Activated naive CD4-positive, alpha-beta T cell (primary cell): ENCODE measurements at places on chromosomes 1 and 21.

GRCh38 chr1:224541901-224542630 is 74.1 kb upstream of the CNIH3 start:
- DNase-seq = no peak

DNA sequence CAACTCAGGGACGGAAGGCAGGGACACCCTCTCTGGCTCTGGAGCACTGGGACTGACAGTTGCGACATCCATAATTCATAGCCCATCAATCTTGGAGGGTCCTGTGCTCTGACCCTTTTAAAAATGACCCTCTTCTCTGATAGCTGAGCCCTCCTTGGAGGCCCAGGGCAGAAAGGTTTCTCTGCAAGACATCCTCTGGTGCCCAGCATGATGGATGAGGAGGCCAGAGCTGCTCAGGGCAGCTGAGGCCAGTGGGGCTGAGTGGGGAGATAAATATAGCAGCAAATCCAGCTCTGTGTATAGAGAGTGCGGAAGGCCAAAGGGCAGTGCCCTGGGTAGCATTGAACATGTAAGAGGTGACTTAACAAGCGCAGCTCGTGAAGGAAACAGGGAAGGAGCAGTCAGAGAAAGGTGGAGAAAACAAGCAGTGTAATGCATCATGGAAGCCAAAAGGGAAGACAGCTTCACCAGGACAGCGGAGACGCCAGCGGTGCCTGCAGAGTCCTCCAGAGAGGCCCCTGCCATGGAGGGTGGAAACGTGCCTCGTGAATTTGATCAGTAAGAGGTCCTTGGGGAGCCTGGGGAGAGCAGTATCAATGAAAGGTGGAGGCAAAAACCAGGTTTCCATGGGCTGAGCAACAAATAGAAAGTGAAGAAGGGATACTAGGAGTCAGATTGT is 50.4 kb upstream of the FMOD start:
- no peak for DNase-seq

- no peak for DNase-seq
Measured at GRCh38 chr1:100671601-100672000, 47.9 kb upstream of the VCAM1 start.

GRCh38 chr1:231240531-231240882 is 505 bp upstream of the GNPAT start:
- no peak for DNase-seq

GRCh38 chr21:46038871-46039397 is 57.4 kb downstream of the COL6A1 start:
- DNase-seq = no peak

DNA sequence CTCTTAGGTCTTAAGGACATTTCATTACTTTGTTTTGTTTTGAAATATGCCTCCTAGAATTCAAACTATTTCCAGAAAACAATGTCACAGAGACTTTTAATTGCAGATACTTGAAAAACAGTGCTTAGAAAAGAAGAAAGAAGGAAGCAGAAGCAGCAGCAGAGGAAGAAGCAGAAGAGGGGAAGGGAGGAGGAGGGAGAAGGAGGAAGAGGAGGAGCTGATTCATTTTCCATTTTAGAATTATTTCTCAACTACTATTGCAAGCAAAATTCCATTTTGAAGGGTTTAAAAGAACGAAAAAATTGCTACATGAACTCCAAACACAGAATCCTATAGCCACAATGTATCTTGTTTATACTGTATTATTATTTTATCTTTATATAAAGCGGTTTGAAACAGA is 13.9 kb downstream of the RC3H1 start:
- no peak for DNase-seq

DNA sequence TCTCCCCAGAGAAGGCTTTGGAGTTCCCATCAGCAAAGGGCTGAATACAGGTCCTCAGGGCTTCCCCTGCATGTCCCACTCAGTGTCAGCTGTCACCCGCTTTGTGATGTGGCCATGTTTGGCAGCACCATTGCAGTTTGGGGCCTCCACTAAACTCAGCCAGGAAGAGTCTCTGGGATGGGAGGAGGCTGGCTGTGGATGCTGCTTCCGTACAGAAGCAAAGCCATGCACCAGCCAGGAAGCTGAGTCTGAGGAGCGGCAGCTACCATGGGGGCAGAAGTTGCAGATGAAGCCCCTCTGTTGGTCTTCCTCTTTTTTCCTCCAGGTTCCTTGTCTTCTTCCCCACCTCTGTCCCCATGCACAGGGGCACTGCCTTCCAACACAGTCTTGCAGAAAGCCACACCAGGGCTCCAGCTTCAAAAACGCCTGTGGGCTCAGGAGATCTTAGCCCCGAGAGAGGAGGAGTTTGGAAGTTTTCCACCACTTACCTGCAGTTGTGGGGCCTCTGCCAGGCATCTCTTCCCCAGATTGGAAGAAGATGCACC is 416.8 kb downstream of the NPHP4 start:
- no peak for DNase-seq

DNA sequence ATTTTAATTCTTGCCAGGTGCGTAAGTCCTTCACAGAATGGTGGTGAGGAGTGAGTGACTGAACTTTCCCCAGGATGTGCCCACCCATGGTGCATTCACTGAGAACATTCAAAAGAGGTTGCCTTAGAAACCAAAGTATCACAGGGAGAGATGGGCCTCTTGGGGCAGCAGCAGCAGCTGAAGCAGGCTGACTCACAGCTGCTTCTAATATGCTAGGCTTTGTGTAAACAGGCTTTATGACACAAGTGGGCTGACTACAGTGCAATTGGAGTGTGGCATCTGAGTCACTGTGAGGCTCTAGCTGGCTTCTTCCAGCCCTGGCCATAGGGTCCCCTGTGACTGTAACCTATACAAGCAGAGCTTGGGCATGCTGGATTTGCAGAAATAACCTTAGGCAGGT is 12.6 kb downstream of the PIGP start:
- DNase-seq = no peak

DNA sequence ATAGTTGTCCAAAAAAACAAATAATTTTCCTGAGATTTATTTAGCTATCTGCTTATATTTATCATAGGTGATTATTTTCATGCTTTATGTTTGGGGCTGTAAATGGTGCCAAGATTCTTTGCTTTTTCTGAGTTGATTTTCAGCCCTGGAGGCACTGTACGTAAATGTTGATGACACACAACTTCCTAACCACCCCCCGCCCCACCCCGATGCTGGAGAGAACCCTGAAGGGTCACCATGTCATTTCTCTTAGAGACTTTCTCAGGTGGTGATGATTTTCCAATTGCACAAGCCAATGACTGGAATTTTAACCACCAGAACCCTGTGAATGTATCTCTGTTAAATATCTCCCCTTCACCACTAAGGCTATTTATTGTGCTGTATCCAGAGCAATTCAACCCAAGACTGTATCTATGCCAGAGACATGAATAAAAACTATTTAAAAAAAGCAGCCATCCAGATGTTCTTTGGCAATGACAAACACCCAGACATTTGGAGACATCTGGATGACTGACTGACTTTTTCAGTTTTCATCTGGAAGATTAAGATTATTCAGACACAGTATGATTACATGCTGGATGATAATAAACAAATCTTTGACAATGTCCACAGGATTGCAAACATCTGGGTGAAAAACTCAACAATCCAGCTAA is 346.0 kb downstream of the LMX1A start:
- DNase-seq = no peak

DNA sequence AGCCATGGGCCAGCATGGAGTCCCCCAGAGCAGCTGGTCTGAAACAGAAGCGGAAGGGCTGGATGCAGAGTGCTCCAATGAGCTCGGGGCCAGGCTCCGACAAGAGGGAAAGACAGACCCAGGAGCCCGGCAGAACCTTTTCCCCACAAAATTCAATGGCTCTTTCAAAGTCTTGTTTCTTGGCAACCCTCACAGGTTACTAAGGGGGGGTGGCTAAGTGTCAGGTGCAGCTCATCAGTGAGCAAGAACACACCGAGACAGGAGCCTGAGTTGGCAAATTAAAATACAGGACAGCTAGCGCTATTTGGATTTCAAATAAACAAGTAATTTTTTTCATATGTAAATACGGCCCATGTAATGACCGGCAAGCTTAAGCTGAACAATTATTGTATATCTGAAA is 27.3 kb downstream of the PGBD5 start:
- no peak for DNase-seq

- DNase-seq = no peak
Measured at GRCh38 chr1:204014336-204014735, 58.6 kb upstream of the SOX13 start.

GRCh38 chr21:36883532-36884486 is 82.7 kb downstream of the HLCS start:
- no peak for DNase-seq

- no peak for DNase-seq
Measured at GRCh38 chr21:35256468-35256988, 207.4 kb upstream of the RUNX1 start.

DNA sequence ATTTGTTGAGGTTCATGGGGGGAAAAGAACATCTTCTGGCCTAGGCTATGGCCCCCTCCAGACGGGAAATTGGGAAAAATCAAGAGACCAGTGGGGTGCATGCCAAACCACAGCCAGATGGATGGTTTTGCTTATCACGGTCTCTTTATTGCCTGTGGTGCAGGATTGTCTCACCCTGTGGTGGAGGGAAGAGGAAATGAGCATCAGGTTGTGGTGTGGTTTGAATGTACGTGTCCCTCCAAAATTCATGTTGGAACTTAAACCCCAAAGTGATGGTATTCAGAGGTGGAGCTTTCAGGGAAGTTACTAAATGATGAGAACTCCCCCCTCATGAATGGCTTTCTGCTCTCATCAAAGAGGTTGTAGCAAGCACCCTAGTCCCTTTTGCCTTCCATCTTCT is 525.7 kb downstream of the NPHP4 start:
- DNase-seq = no peak

- DNase-seq = no peak
Measured at GRCh38 chr21:31194510-31195293, 149.4 kb downstream of the TIAM1 start.

DNA sequence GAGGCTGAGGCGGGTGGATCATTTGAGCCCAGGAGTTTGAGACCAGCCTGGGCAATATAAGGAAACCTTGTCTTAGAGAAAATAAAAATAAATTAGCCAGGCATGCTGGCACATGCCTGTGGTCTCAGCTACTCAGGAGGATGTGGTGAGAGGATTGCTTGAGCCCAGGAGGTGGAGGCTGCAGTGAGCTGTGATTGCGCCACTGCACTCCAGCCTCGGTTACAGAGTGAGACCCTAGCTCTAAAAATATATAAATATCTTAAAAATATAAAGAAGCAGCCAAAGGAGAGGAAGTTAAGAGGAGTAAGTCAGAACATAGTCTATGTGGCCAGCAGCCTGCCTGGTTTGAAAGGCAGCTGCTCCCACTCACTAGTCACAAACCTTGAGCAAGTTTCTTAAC is 4.5 kb upstream of the IL10RB start:
- DNase-seq = no peak

- DNase-seq = no peak
Measured at GRCh38 chr1:228683428-228683827, 51.9 kb upstream of the RHOU start.

DNA sequence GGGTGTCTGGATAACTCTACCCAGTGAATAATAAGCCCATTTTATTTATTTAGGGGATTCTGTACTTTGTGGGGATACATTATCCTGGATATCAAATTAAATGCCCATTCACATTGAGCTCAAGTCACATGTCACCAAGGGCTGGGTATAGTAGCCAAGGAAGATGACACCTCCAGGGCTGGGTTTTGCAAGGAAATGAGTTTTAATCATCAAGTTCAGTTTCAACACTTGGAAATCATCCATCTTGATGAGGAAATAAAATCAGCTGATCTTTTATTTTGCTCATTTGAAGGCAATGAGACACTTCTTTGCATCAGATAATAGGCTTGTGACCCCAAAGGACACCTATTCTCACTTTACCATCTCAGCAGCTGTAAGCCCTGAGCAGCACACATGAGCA is 80.0 kb upstream of the TNR start:
- DNase-seq = no peak

DNA sequence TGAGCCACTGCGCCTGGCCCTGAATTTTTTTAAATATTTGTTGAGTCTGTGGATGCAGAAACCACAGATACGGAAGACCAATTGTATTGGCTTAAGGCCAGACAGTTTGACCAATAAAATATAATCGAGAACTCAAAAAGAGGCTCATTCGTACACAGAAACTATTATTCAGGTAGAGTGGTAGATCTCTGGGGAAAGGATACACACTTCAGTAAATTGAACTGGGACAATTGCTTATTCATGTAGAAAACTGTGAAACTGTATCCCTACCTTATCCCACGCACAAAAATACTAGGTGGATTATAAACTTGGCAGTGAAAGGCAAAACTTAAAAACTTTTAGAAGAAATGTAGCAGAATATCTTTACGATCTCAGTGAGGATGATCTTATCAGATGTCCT is 25.0 kb upstream of the SHE start:
- no peak for DNase-seq

- no peak for DNase-seq
Measured at GRCh38 chr21:16324630-16325029, 594.8 kb downstream of the USP25 start.

DNA sequence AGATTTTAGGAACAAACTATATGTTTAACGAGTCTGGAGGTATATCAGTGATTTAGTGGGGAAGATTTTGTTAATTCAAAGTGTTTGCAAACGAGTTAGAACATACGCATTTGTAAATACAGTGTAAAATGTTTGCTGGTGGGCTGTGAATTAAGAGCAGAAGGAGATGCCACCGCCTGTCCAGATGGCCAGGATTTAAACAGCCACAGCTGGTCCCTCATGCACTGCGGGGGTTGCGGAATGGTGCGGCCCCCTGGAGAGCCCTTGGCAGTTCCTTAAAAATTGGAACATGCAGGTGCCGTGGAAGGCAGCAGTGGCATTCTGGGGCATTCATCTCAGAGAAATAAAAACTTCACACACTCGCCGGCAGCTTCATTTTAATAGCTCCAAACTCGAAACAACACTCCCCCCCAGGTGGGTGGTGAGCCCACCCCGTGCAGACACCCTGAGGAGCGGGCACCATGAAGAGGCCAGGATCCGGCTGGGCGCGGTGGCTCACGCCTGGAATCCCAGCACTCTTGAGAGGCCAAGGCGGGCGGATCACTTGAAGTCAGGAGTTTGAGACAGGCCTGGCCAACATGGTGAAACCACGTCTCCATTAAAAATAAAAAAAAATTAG is 3.5 kb upstream of the C1orf159 start:
- no peak for DNase-seq

- no peak for DNase-seq
Measured at GRCh38 chr1:182889997-182890396, 50.9 kb downstream of the DHX9 start.

- peak; percentile 24 for DNase-seq
Measured at GRCh38 chr1:154975409-154976059, 1.1 kb downstream of the CKS1B start.

DNA sequence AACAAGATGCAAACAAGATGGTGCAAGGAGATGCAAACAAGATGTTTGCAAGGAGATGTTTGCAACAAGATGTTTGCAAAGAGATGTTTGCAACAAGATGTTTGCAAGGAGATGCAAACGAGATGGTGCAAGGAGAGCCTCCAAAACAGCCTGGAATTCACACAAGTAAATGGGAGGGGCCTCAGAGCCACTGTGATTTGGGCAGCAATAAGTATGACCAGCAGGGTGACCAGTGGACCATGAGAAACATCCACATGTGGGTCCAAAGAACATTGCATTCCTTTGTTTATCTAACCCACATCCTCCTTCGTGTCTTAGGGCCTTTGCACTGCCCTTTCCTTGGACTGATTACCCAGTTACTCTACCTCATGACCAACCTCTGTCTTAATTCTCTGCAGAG is 162.9 kb downstream of the PLPP3 start:
- no peak for DNase-seq

GRCh38 chr1:10338047-10338446 is 60.8 kb upstream of the PGD start:
- DNase-seq = no peak

- DNase-seq = no peak
Measured at GRCh38 chr21:45853703-45854342, 127.7 kb upstream of the COL6A1 start.

GRCh38 chr1:39691383-39692151 is at the start of gene HPCAL4:
HPCAL4 (minus strand) TSS chr1:39691433; CDS start chr1:39684603, 6,830 bp downstream.
- DNase-seq = peak; percentile 85
